ENCODE measurements at places on chromosomes 16 and 17.

- no peak for DNase-seq
These were observed 23.8 kb upstream of the NAGLU start for GRCh38 chr17:42512246-42512645.

- no peak for DNase-seq
These were observed 153.4 kb downstream of the RGS9 start for GRCh38 chr17:65290616-65291015.

- no peak for DNase-seq
These were observed 21.5 kb downstream of the SLC7A6OS start for GRCh38 chr16:68289202-68289601.

DNA sequence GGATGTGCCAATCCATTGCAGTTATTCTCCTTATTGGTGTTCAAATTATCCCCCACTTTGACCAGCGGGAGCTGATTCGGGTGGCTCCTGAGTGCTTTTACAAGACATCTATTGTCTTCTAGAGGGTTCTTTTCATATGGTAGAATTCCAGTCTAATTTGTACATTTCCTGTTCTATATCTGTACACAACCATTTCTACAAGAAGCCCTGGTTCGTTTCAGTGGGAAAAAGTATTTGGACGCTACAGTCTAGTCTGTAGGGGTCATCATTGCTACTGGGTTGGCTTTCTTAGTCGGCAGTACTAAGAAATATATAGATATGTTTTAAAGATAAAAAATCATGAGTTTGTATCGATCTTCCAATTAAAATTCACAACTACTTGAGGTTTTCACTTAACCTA lies 262.6 kb downstream of the MAP2K6 start:
- no peak for DNase-seq

GRCh38 chr17:40022961-40023541 lies 7.8 kb downstream of the CSF3 start:
- DNase-seq = no peak

- no peak for DNase-seq
These were observed 11.6 kb downstream of the SLC13A2 start for GRCh38 chr17:28485049-28485448.

DNA sequence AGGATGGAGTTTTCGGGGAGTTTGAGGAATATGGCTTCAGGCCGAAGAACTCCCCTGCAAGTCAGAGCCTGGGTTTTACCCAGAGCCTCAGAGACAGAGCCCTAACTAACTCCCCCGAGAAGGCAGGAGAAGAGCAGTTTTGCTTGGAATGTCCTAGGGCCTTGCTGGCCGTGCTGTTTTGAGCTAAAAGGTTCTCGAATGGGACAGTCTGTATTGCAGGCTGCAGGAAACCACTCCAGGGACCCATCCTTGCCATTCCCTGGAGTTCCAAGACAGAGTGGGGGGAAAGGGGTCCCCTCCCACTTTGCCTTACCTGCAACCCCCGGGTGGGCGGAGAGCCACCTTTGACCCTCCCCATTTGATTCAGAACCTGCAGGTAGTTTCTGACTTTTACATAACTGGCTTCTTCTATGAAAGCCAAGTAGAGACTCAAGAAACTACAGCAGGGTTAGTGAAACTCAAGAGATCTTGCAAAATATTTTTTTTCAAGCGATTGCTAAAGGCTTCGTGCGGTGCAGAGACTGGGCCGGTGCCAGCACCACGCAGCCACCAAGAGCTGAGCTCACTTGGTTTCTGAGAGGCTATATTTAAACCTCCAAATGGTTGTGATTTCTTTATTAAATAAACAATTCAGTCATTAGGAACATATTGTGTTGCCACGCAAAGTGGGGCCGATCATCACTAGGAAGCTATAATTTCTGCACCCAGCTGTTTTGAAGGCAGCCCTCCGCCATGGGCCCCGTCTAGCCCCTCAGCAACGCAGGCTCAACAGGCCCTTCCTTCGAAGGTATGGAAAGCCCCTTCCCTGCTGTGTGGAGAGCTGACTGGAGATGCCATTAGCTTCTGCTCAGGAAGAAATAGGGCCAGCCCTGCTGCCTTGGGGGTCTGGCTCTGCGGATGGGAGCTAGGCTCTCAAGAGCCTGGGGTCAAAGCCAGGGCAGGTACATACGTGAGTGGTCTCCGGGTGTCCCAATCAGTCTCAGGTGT lies 223.0 kb downstream of the NTN1 start:
- no peak for DNase-seq

DNA sequence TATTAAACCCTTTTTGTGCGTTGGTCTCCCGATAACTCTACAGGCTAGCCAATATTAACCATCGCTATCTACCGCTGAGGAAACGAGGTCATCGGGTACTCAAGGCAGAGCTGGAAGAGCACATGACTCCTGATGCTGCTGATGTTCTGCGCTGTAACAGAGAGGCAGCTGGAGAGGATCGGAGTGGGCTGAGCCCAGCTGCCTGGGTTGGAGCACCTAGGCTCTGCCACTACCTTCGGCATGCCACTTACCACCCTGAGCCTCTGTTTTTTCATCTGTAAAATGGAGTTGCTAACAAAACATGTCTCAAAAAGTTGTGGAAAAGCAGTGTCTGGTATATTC lies 432 bp upstream of the SLC46A1 start:
- DNase-seq = no peak

GRCh38 chr16:6382924-6383459 lies 949.7 kb upstream of the RBFOX1 start:
- DNase-seq = no peak

GRCh38 chr16:11318817-11319216 lies 26.4 kb upstream of the RMI2 start:
- no peak for DNase-seq

- no peak for DNase-seq
These were observed 214.2 kb downstream of the STX8 start for GRCh38 chr17:9361188-9361955.
